Hepatocyte (in vitro differentiated cells): ENCODE measurements at places on chromosomes 6 and 20. TPM values are rescaled to one million over a fixed set of nuclear protein-coding genes. Genes with fewer than 3 reads are reported as not detected.

Gene C2
- 46.3 and 48.3 TPM in 2 replicates for total RNA-seq

Gene LY6G6C
- not detected in 2 replicates for total RNA-seq

Gene CST2
- not detected in 2 replicates for total RNA-seq

Gene SS18L1
- 13.0 and 14.4 TPM in 2 replicates for total RNA-seq

GRCh38 chr6:152979116-152979515 lies 3.7 kb downstream of the FBXO5 start:
- H3K27ac ChIP-seq = no peak overlapping the region
- H3K4me1 ChIP-seq = peaks cover 19% of the 10 kb centered on the region

- H3K4me1 ChIP-seq = peaks cover 20% of the 10 kb centered on the region
- no peak overlapping the region for H3K27ac ChIP-seq
- H3K27me3 ChIP-seq = no peaks in the 10 kb centered on the region
- no peak overlapping the region for H3K4me3 ChIP-seq
- H3K36me3 ChIP-seq = no peaks in the 10 kb centered on the region
- DNase-seq = no peak
Measured at GRCh38 chr20:59043698-59044097, 1.1 kb upstream of the PRELID3B start.

GRCh38 chr6:25578538-25578937 lies 73.5 kb upstream of the SCGN start:
- no peaks in the 10 kb centered on the region for H3K27me3 ChIP-seq
- H3K4me1 ChIP-seq = no peaks in the 10 kb centered on the region
- H3K36me3 ChIP-seq = no peaks in the 10 kb centered on the region
- H3K27ac ChIP-seq = no peak overlapping the region

DNA sequence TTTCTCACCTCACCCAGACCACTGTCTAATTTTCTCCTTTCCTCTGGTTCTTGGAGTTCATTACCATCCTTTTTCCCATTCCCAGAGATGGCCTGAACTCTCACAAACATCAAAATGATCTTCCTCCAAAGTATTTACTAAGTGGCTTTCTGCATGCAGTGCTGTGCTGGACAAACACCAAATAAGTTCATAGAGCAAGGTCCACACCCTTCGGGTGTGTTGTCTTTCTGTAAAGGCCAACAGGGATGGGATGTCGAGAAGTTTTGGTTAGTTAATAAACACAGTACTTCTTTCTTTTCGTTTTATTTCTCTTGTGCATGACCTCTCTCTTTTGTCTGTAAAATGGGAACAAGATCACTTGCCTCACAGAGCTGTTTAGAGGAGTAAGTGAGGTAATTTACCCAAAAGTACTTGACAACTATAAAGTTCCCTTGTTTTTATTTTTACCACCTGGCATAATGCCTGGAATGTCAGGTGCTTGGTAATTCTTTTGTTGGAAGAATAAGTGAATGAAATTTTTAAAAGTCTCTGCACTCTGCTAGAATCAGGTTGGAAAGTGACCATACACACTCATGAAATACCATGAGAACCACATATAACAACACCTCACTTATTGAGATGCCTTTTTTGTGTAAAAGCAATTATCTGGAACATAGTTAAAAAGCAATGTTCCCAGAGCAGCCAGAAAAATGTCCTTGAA lies 22.8 kb upstream of the CCN6 start:
- peak overlapping the region; percentile 24 for H3K27ac ChIP-seq
- no peaks in the 10 kb centered on the region for H3K36me3 ChIP-seq
- peaks cover 19% of the 10 kb centered on the region for H3K4me1 ChIP-seq
- H3K27me3 ChIP-seq = no peaks in the 10 kb centered on the region
- H3K4me3 ChIP-seq = no peak overlapping the region

DNA sequence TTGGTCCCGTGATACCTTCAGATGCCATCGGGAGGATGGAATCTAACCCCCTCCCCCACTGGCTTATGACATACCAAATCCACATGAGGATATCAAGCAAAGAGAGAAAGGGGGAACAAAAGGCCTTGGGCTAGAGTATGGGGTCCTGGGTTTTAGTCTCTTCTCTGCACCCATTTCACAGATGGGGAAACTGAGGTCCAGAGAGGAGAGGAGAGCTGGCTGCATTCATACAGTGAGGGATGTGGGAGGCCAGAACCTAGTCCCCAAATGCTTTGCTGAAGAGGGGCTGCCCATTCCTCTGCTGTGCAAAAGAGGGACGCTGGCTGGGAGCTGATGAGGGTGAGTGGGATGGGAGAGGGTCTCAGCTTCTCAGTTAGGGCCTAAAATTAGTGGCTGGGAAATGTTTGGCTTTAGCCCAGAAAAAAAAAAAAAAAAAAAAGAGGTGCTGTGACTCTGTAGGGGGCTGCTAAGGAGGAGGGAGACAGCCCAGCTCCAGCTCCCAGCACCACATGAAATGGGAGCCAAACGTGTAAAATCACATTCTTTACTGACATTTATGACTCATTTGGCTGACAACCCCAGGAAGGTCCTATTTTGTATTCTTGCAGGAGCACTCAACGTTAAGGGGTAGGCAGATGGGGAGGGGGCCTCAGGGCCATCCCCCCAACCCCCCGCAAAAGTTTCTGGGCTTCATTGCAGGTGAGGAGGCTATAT lies 11.9 kb downstream of the XKR7 start:
- no peak for DNase-seq
- peaks cover 12% of the 10 kb centered on the region for H3K27me3 ChIP-seq
- no peaks in the 10 kb centered on the region for H3K36me3 ChIP-seq
- no peaks in the 10 kb centered on the region for H3K4me1 ChIP-seq

GRCh38 chr6:106600329-106600728 lies 29.0 kb downstream of the RTN4IP1 start:
- H3K4me3 ChIP-seq = no peak overlapping the region
- no peaks in the 10 kb centered on the region for H3K36me3 ChIP-seq
- DNase-seq = no peak

GRCh38 chr6:15490242-15491100 lies 172.4 kb downstream of the DTNBP1 start:
- no peak overlapping the region for H3K27ac ChIP-seq
- no peaks in the 10 kb centered on the region for H3K27me3 ChIP-seq
- no peak for DNase-seq
- no peaks in the 10 kb centered on the region for H3K36me3 ChIP-seq
- no peak overlapping the region for H3K4me3 ChIP-seq

GRCh38 chr6:31900917-31901414 lies 920 bp downstream of the ZBTB12 start:
- peak overlapping the region; percentile 61 for H3K4me3 ChIP-seq
- no peaks in the 10 kb centered on the region for H3K27me3 ChIP-seq
- H3K4me1 ChIP-seq = peaks cover 24% of the 10 kb centered on the region
- no peak for DNase-seq
- peak overlapping the region; percentile 84 for H3K27ac ChIP-seq

- H3K36me3 ChIP-seq = no peaks in the 10 kb centered on the region
- H3K27me3 ChIP-seq = no peaks in the 10 kb centered on the region
- no peaks in the 10 kb centered on the region for H3K4me1 ChIP-seq
- H3K27ac ChIP-seq = no peak overlapping the region
- DNase-seq = no peak
Measured at GRCh38 chr6:16043171-16044135, 85.4 kb upstream of the MYLIP start.
